ENCODE measurements at places on chromosomes 16 and 17.

DNA sequence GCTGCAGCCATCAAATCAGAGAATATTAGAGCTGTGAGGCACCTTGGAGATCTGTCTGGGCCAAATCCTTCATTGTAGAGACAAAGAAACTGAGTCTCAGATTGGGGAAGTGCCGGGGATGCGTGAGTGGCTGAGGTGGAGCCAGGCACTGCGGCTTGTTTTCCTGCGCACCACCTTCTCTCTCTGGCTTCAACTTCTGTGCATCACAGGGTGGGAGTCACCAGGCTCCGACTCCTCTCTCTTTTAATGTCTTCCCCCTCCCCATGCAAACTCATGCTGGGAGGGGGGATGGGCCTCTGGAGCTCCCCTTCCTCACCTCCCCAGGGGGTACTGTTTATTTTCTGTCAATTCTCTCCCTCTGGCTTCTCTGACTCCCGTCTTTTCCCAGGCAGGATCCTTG is 8.7 kb upstream of the ETV4 start:
- no peak for DNase-seq
- H3K4me1 ChIP-seq, result peaks cover 21% of the 10 kb centered on the region
- H3K4me3 ChIP-seq, result no peak overlapping the region
- no peaks in the 10 kb centered on the region for H3K36me3 ChIP-seq

DNA sequence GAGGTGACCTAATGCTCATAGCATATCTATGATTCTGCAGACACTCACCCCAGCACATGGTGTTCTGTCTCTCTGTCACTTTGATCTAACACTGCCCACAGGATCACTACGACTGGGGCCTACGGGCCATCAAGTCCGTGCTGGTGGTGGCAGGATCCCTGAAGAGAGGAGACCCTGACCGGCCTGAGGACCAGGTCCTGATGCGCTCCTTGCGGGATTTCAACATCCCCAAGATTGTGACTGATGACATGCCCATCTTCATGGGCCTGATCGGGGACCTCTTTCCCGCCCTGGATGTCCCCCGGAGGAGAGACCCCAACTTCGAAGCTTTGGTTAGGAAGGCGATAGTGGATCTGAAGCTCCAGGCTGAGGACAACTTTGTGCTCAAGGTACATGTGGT is 146.4 kb downstream of the DNAH9 start:
- H3K27me3 ChIP-seq, result no peaks in the 10 kb centered on the region
- no peak overlapping the region for H3K27ac ChIP-seq
- no peaks in the 10 kb centered on the region for H3K4me1 ChIP-seq

DNA sequence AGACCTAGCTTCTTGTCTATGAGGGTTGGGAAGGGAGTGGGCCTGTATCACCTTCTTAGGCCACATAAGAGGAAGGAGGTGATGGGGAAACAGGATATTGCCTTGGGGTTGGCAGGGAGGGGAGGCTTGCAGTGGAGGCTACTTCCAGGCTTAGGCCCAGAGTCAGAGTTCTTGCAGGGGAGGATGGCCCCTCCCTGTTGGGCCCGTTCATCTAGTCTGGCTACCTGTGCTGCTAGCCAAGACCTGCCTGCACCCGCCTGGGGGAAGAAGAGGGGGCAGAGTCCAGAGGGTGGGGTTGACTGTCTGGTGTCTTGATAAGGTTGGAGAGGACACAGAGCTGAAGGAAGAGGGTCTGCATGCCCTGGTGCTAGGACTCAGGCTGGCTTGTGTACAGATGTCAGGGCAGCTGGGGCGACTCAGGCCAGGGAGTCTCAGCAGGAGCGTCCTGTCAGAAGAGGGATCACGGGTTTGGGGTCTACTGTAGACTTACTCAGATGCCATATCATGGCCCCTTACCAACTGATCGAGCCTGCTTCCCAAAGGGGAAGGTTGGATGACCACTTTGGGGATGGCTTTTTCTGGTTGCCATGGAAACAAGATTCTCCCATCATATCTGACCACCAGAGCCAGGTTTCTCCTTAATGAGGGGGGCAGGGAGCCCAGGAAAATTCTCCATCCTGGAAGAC is 5.3 kb downstream of the KDM6B start:
- peaks cover 10% of the 10 kb centered on the region for H3K36me3 ChIP-seq
- H3K4me1 ChIP-seq, result peaks cover 42% of the 10 kb centered on the region
- H3K27me3 ChIP-seq, result no peaks in the 10 kb centered on the region
- H3K4me3 ChIP-seq, result peak overlapping the region; percentile 27

DNA sequence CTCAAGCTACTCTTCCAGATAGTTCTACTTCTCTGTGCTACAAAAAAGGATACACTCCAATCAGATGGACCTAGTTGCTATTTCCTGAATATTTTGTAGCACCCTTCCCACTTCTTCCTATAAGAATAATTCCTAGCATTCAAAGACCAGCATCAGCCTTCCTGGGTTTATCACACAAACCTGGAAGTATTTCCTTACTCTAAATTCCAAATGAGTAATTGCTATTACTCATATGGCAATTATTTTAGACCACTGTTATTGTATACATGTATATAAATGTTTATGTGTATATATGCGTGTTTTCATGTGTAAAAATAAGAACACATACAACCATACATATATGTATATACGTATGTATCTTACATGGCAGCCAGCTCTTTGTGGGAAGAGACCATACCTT is 130.6 kb downstream of the MYO1D start:
- no peaks in the 10 kb centered on the region for H3K27me3 ChIP-seq
- H3K36me3 ChIP-seq, result peaks cover 36% of the 10 kb centered on the region
- no peaks in the 10 kb centered on the region for H3K4me1 ChIP-seq
- no peak overlapping the region for H3K27ac ChIP-seq
- no peak overlapping the region for H3K4me3 ChIP-seq

DNA sequence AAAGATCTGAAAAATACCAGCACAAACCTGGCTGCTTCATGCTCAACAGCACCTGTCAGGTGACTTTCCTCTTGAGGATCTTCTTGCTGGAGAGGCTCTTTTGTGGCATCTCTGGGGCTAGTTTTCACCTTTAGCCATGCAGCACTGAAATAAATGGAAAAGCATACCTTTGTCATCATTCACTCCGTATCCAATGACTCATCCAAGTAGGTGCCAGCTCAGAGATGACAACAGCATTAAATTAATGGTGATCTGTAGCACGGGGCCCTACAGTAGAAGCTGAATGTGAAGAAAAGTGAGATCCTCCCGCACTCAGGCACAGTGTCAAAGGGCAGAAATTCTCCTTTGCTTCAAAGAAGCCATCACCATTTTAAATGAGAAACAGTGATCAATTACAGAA is 32.2 kb downstream of the KIAA0753 start:
- H3K4me3 ChIP-seq, result no peak overlapping the region
- peaks cover 44% of the 10 kb centered on the region for H3K36me3 ChIP-seq
- no peak overlapping the region for H3K27ac ChIP-seq
- no peak for DNase-seq
- no peaks in the 10 kb centered on the region for H3K4me1 ChIP-seq

- no peak overlapping the region for H3K27ac ChIP-seq
- H3K4me1 ChIP-seq, result no peaks in the 10 kb centered on the region
- DNase-seq, result no peak
- peaks cover 32% of the 10 kb centered on the region for H3K27me3 ChIP-seq
- H3K4me3 ChIP-seq, result no peak overlapping the region
Observed at GRCh38 chr16:56993204-56993603, 3.8 kb downstream of the NLRC5 start.

GRCh38 chr17:79085154-79085920 is 10.7 kb downstream of the ENGASE start:
- no peak for DNase-seq
- H3K27me3 ChIP-seq, result no peaks in the 10 kb centered on the region
- H3K27ac ChIP-seq, result no peak overlapping the region
- H3K4me1 ChIP-seq, result no peaks in the 10 kb centered on the region
- H3K36me3 ChIP-seq, result peaks cover 56% of the 10 kb centered on the region
- no peak overlapping the region for H3K4me3 ChIP-seq

DNA sequence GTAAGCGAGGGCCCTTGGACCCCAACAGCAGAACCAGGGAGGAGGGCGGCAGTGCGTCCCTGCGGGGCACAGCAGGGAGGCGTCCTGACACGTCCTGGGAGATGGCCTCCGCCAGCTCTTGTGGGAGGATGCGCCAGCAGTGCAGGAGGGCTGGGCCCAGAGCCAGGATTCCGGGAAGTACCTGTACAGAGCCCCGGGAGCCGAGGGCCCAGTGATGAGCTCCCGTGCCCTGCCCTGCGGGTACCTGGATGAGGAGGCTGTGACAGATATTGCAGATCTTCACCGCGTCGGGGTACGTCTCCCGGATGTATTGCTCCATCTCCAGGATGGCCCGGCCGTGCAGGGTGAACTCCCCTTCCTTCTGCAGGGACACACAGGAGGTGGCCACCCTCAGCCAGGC is 23.1 kb downstream of the KDM8 start:
- DNase-seq, result no peak
- no peak overlapping the region for H3K27ac ChIP-seq
- H3K4me3 ChIP-seq, result no peak overlapping the region
- H3K4me1 ChIP-seq, result peaks cover 34% of the 10 kb centered on the region
- H3K27me3 ChIP-seq, result no peaks in the 10 kb centered on the region
- peaks cover 13% of the 10 kb centered on the region for H3K36me3 ChIP-seq

DNA sequence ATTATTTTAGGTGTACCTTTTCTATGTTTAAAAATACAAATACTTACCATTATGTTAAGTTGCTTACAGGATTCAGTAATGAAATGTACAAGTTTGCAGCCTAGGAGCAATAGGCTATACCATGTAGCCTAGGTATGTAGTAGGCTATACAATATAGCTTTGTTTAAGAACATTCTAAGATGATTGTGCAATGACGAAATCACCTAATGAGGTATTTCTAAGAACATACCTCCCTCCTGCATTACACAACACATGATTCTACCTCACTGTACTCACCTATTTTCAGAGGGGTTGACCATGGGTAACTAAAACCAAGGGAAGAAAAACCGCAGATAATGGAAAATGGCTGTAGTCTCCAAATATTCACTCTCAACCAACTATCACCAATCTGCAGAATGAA is 35.3 kb upstream of the TBC1D3K start:
- no peak overlapping the region for H3K27ac ChIP-seq
- DNase-seq, result no peak
- no peaks in the 10 kb centered on the region for H3K4me1 ChIP-seq
- H3K27me3 ChIP-seq, result no peaks in the 10 kb centered on the region

- H3K27me3 ChIP-seq, result peaks cover 7% of the 10 kb centered on the region
- no peaks in the 10 kb centered on the region for H3K36me3 ChIP-seq
- H3K4me3 ChIP-seq, result no peak overlapping the region
- DNase-seq, result peak; percentile 18
- H3K4me1 ChIP-seq, result no peaks in the 10 kb centered on the region
Observed at GRCh38 chr16:78298986-78299385, 199.5 kb downstream of the WWOX start.
